Upper lobe of right lung (tissue), 1 donor: ENCODE measurements at places on chromosomes 3 and 15.

- no peak for DNase-seq
Measured at GRCh38 chr3:58266577-58266976, 29.0 kb downstream of the ABHD6 start.

DNA sequence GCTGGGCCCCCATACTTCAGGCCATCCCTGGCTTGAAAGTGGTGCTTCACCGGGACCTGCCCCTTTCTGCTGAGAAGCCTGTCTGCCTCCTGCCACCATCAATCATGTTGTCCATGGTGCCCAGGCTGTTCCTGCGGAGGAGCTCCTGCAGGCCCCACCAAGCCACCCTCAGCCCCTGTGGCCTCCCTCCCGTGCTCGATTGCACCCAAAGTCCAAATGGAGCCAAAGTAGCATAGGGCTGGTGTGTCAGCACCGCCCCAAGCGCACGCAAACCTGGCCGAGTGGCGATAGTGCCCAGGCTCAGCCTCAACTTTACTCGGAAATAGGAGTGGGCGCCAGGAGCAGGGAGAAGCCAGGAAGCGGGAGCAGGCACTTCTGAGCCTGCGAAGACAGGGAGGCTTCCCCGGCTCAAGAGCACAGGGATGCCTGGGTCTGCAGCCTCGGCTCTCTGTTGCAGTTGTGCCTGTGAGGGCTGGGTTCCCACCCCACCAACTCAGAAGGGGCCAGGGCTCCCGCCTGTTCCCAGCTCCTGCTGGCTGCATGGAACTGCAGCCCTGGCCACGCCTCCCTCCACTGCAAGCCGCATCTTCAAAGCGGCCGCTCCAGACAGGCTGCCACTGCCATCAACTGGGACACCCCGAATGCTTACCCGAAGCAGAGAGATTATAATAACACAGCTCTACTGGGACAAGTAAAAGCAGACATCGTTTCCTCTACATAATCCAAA, 203.0 kb downstream of the ARRDC4 start:
- DNase-seq, result no peak

DNA sequence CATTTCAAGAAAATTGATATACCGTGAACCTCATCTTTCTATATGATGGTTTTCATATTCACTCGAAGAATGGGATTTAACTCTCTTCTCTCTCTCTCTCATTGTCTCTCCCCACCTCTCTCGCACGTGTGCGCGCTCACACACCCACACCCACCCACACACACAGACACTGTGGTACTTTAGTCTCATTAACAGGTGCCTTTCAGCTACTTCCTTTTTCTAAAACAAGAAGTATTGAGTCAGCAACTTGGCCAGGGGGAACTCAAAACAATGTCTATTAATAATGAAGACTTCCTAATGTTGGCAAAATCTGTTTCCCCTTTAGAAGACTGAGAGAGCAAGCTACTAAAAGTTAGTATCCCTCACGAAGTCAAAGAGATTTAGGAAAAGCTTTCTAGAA, 150.7 kb downstream of the TMCO5A start:
- DNase-seq, result no peak

- DNase-seq, result peak; percentile 85
Measured at GRCh38 chr3:141441381-141442364, 45.2 kb upstream of the RASA2 start.

DNA sequence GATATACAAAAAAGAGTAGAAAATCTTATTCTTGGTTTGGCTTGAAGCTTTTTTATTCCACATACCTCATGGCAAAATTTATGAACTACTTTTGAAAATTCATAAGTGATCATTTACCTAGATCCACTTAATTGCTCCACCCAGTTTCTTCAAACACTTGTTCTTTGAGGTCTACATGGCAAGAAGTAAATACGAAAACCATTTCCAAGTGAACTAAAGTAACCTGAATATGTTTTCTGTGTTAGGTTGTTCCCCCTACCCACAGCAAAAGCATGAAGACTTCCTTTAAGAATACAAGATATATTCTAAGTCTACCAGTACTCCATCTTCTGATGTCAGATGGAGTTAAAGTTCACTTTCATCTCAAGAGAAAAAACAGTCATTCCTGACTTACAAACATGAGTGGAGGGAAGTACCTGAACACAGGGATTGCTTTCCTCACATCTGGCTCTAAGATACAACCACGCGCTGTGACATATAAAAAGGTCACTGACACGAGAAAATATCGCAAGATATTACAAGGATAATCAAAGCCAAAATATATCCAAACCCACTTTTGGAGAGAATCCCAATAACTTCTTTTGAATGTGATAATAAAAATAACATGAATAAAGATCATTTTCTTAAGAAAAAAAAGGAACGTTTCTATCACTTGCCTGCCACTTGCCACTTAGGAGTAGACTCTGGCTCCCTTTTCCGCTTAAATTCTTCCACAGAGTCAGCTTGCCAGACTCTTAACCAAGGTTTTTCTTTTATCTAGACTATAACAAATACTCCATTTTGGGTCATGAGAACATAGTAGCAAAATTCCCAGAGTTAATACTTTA, 424.5 kb downstream of the TIGIT start:
- no peak for DNase-seq

DNA sequence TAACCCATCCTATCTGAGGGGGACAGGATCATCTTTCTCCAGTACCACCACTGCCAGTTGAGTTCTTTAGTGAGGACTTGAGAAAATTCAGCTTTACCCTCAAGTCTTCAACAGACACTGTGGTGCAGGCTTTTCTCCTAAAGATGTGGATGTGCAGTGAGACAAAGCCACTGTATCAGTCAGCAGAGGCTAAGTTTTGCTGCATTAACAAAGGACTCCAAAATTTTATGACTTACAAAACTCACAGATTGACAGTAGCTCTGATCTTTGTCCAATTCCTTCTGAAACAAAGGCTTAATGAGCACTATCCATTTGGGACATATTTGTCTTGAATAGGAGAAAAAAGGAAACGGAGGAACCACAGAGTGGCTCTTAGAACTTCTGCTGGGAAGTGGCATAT, 87.9 kb downstream of the MITF start:
- DNase-seq, result no peak

DNA sequence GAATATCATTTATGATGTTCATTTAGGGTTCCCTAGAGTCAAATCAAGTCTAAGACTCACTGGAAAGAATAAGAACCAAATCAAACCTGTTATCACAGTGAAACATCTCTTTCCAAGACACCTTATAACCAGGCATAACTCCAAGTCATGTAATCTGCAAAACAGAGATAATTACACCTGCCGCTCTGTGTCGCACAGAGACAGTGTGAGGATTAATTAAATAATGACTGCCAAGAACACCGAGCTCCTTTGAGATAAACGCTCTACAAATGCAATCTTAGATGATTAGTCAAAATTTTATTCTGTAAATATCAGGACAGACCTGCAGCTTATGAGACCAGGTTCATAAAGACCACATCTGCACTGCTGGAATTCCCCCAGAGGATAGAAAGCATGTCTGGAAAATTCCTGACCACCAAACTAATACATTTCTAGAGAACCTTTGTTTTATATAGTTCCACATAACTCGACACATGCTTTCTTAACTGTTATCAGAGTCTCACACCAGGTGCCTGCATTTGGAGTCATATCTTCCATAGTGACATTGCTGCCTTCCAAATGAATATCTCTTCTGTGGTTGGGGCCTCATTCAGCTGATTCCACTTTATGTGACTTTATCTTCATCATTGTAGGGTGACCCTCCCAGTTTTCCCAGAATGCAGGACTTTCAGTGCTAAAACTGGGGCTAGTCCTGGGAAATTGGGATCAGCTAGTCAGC, 252.8 kb downstream of the CD47 start:
- no peak for DNase-seq

DNA sequence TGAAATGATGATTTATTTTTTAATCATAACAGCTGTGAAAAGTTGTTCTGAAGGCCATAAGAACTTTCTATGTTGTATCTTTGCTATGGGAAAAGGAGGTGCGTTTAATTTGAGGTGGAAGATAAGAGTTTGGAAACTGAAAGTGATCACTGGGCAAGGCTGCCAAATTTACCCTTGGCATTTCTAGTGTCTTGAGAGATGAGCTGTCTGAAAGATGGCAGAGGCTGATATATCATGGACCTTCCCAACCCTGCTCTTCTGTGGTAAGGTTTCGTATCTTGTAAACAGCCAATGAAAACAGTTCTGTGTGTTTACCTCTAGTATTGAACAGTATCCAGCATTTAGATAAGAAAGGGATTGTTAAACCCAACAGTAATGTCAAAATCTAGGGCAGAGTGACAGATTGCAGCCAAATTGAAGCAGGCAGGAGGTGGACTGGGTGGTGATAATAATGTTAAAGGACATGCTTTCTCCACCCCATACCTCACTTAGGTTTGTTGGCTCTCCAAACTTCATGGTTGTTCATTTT, 15.8 kb upstream of the NFKBIZ start:
- DNase-seq, result no peak

- no peak for DNase-seq
Measured at GRCh38 chr3:141859651-141860050, 16.8 kb upstream of the ATP1B3 start.

GRCh38 chr3:108698461-108698860, 58.7 kb downstream of the RETNLB start:
- DNase-seq, result no peak

- no peak for DNase-seq
Measured at GRCh38 chr3:127107491-127108375, 85.2 kb upstream of the PRR23E start.

DNA sequence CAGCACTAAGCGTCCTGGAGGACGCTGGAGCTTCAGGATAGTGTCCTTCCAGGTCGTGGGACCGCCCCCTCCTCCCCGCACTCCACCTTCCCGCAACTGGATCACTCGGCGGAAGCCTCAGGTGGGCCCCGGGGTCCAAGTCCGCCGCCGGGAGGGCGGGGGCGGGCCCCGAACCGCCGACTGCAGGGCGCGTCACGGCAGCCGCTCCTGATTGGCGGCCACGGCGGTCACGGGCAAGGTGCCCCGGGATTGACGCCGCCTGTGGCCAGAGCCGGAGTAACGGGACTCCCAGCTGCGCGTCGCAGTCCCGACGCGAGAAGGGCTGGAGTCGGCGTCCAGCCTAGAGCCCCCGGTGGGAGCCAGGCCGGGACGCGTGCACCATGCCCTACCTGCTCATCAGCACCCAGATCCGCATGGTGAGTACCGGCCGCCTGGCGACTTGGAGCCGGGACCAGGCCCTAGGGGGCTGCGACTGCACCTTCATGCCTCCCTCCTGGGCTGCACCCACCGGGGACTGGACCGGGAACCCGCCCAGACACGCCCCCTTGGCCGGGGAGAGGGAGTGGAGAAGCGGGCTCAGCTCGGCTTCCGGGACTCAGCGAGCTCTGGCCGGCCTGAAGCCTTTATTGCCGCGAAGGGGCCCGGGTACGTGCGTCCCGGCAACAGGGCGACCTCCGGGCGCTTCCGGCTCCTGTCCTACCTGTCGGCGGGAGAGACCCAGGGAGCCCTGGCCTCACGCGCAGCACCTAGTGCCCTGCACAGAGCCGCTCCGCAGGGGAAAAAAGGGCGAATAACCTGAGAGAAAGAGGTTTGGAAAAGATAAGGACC, at the start of gene GCHFR:
GCHFR (plus strand) TSS at position 268 of the 828 bp plus-strand sequence; CDS start at position 381, 113 bp downstream.
- DNase-seq, result peak; percentile 94

- DNase-seq, result no peak
Measured at GRCh38 chr3:177484926-177485325, 287.6 kb upstream of the TBL1XR1 start.

DNA sequence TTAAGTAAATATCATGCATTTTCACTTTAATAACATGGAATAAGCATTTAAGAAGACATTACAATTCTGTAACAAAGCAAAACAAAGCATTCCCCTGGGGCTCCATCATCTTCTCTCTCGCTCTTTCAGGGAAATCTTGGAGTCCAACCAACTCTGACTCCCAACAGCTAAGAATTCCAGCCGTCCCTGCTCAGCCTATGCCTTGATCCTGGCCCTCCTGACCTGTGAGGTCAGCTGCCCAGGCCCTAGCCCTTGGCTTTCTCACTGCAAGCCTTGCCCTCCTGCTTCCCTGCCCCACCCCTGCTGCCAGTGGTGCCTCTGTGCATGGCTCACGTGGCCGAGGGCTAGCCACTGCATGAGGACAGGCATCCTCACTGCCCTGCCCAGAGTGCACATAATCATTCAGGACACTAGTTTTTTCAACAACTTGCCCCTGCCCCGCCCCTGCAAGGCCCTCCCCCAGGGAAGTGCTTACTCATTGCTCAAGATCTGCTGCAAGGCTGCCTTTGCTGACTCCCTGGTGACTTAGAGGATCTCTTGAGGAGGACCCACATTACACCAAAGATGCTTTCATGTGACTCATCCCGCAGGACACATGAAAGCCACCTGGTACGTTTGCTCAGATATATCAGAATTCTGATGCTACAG, 37.6 kb downstream of the MTMR10 start:
- DNase-seq, result no peak

GRCh38 chr15:33402600-33402999, 91.8 kb downstream of the RYR3 start:
- no peak for DNase-seq

DNA sequence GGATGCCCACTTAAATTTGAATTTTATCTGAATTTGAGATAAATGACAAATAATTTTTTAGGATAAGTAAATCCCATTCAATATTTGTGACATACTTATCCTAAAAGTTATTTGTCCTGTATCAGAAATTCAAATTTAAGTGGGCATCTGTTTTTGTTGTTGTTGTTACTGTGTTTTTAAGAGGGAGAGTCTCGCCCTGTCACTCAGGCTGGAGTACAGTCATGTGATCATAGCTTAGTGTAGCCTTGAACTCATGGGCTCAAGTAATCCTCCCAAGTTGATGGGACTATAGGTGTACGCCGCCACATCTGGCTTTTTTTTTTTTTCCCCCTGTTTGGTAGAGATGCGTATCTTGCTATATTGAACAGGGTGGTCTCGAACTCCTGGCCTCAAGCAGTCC, 283.0 kb downstream of the PTPRG start:
- DNase-seq, result no peak

DNA sequence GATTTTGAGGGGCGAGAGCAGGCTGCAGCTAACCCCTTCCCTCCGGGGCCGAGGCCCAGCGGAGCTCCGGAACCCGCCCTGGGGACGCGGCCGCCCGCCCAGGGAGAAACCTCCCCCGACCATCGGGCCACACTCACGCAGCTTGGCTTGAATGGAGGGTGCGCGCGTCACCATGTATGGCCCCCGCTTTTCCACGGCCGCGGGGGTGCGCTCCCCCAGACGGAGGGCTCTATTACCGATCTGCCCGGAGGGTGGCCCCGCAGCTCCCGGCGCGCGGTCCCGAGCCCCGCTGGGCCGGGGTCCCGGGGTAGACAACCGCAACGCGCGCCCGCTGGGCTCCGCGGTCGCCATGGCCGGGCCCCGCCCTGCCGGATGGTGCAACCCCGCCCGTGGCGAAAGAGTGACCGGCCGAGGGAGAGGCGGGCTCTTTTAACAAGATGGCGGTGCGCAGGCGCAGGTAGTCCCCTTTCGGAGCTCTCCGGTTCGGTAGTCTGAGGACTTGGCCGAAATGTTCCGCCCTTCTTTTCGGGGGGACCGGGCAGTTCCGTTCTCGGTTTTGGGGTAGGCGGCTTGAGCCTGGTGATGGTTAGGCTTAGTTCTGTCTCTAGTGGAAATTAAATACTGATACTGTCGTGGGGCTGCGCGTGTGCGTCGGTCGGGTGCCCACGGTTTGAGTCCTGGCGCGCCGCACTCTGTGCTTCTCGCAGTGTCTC, at the start of gene FAM219B:
FAM219B (minus strand) TSS at position 402 of the 713 bp plus-strand sequence; CDS start at position 351, 51 bp downstream.
- peak; percentile 98 for DNase-seq
